ENCODE measurements at places on chromosomes 7 and 10. TPM values are rescaled to one million over a fixed set of nuclear protein-coding genes. Genes with fewer than 3 reads are reported as not detected.

OR2A5 gene
- not detected for total RNA-seq

CTTNBP2 gene
- total RNA-seq: 63.5 TPM

VAX1 gene
- not detected for total RNA-seq

CPA4 gene
- total RNA-seq: 1.00 TPM

FKBP14 gene
- total RNA-seq: 15.1 TPM

COBL gene
- 3.8 TPM for total RNA-seq

FFAR4 gene
- 0.18 TPM for total RNA-seq

GIMAP1 gene
- 0.82 TPM for total RNA-seq

CYP26C1 gene
- 9.5 TPM for total RNA-seq

FERD3L gene
- not detected for total RNA-seq

SEC31B gene
- 10.8 TPM for total RNA-seq

FBXO24 gene
- total RNA-seq: 0.45 TPM

SPDYE11 gene
- not detected for total RNA-seq
